NCI-H748 treated with DMSO at 0.1 percent for 48 hours (cell line): ENCODE measurements at places on chromosomes 5 and 9.

DNA sequence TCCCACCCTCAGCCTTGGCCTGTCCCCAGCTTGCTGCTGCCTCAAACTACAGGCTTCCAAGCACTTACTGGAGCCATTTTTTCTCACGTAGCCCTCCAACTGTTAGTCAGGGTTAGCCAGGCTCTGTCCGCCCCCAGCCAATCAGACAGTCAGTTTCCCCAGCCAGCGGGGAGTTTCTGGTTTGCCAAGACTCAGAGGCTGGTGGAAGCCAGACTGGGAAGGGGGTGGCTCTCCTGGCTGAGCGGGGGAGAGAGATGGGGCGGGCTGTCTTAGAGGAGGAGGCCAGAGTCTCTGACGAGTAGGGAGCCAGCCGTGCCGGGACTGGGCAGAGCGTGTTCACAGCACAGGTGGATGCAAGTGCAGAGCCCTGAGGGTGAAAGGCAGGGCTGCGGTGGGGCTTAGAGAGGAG lies 15.3 kb downstream of the PROP1 start:
- no peak for DNase-seq

- DNase-seq, result no peak
Measured at GRCh38 chr5:80959768-80960442, at the start of gene RASGRF2. Gene RASGRF2, plus strand, starts transcription at chr5:80960363. Its CDS starts 376 bp downstream, at chr5:80960739.

DNA sequence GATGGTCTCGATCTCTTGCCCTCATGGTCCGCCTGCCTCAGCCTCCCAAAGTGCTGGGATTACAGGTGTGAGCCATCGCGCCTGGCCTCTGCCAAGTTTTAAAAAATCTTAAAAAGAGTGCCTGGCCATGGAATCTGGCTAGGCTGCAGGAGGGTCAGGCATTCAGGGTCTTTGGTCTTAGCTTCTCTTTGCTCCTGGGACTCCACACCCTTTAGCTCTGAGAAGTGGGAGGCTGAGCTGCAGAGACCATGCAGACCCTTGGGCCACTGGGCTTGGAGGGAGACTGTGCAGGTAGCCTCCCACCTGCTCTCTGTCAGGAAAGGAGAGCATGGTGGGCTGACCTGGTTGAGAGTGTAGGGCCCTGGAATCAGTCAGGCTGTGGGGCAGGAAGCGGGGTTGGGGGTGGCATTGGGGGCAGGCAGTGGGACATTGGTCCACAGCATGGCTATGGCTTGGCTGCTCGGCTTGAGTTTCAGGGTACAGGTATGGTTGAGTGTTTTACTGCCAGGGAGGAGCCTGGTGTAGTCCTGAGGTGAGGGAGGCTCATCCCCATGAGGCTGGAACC lies 20.8 kb downstream of the PHF2 start:
- DNase-seq, result no peak

GRCh38 chr9:77595426-77596095 lies 52.6 kb downstream of the GNA14 start:
- DNase-seq, result no peak

- peak; percentile 30 for DNase-seq
Measured at GRCh38 chr5:14156650-14157492, 13.7 kb downstream of the TRIO start.

GRCh38 chr9:33651125-33651524 lies 127.1 kb downstream of the ANKRD18B start:
- DNase-seq, result no peak

DNA sequence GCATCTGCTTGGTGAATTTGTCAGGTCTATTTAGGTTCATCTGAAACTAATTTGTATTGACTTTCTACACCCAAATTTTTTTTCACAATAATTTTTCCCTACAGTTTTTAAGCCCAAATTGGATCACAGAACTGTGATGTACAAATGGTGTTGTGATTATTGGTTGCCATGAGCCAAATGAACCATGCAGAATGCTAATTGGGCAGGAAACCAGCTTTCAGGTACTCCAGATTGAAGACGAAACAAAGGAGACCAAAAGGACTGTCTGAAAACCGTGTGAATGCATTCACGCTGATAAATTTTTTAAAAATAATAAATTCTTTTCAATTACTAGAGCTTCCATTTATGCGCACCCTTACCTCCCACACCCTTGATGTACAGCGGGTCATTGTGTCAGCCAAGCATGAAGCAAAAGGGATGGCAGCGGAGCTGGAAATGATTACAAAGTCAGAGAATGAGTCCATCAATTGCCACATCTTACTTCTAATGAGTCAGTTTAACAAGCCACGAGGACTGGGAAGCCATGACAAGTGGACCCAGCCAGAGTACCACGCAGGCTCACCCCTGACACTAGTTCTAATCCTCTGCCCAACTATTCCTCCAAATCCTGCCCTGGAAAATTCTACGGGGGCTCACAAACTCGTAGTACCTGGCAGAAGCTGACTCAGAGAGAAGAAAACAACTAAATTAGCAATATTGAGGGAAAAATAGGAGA lies 66.5 kb downstream of the SEMA6A start:
- DNase-seq, result no peak

GRCh38 chr5:31186672-31187267 lies 6.7 kb upstream of the CDH6 start:
- peak; percentile 86 for DNase-seq
